Sigmoid colon (tissue), 7 donors: ENCODE measurements at places on chromosomes 5 and 9. TPM values are rescaled to one million over a fixed set of nuclear protein-coding genes. Genes with fewer than 3 reads are reported as not detected.

GRCh38 chr5:169385636-169386035 lies 84.7 kb upstream of the SLIT3 start:
- H3K36me3 ChIP-seq, result no peaks in the 10 kb centered on the region
- H3K4me1 ChIP-seq, result no peaks in the 10 kb centered on the region
- no peaks in the 10 kb centered on the region for H3K27me3 ChIP-seq
- no peak overlapping the region for H3K4me3 ChIP-seq
- no peak overlapping the region for H3K27ac ChIP-seq

DNA sequence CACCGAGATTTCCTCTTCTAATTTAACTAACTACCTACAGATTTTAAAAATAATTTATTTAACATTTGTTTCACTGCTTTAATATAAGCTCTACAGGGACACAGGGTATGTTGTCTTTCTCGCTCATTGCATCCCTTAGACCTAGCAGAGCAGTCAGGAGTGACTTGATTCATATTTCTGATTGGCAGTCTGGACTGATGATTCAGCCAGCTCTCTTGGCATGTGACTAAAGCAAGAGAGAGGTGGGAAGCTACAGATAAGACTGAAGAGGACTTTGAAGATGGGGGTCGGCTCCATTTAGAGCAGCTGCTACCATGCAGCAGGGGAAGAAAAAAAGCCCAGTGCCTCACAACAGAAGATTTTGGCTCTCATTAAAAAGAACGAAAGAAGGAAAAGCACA lies 173.4 kb upstream of the STK32A start:
- H3K36me3 ChIP-seq, result no peaks in the 10 kb centered on the region
- H3K4me3 ChIP-seq, result no peak overlapping the region
- no peaks in the 10 kb centered on the region for H3K4me1 ChIP-seq
- DNase-seq, result no peak
- no peak overlapping the region for H3K27ac ChIP-seq
- no peaks in the 10 kb centered on the region for H3K27me3 ChIP-seq

DNA sequence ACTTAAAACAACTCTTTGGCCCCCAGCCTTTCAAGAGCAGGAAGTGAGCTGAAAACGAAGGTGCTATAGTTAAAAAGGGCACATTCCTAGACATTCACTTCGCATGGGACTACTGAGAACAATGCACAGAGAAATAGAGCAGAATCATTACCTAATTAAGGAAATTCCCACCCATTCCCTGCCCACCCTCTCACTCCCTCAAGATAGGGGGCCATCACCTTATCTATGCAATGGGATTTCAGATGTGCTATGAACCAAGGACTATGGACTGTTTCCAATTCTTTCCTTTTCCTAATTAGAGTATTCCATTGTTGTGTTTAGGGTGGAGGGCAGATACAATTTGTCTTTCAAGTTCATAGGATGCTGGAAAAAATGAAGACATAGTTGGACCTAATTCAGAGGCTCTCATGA lies 476.8 kb downstream of the CETN3 start:
- no peak overlapping the region for H3K4me3 ChIP-seq
- DNase-seq, result no peak
- H3K27me3 ChIP-seq, result no peaks in the 10 kb centered on the region
- H3K4me1 ChIP-seq, result no peaks in the 10 kb centered on the region
- no peak overlapping the region for H3K27ac ChIP-seq
- no peaks in the 10 kb centered on the region for H3K36me3 ChIP-seq

GRCh38 chr5:107592515-107592914 lies 78.2 kb downstream of the EFNA5 start:
- H3K4me1 ChIP-seq, result no peaks in the 10 kb centered on the region
- H3K27ac ChIP-seq, result no peak overlapping the region
- DNase-seq, result no peak
- H3K4me3 ChIP-seq, result no peak overlapping the region
- H3K27me3 ChIP-seq, result no peaks in the 10 kb centered on the region

DNA sequence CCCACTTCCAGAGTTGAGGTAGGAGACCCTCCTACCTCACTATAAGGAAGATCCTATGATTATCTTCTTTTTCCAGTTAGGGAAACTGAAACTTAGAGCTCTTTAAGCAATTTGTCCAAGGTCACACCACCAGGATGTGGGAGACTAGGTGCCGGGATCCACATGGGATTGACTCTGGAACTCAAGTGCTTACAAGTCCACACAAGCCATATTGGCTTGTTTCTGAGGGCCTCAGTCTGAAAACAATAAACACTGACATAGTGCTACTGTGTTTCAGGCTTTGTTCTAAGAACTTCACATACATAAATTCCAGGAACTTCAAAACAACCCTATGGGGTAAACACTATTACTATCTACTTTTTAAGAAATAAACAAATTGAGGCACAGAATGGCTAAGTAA lies 481.3 kb downstream of the ZSWIM6 start:
- H3K36me3 ChIP-seq, result no peaks in the 10 kb centered on the region
- no peaks in the 10 kb centered on the region for H3K4me1 ChIP-seq
- H3K27ac ChIP-seq, result no peak overlapping the region
- no peak overlapping the region for H3K4me3 ChIP-seq
- H3K27me3 ChIP-seq, result no peaks in the 10 kb centered on the region
- no peak for DNase-seq

GRCh38 chr5:54415147-54415546 lies 40.4 kb upstream of the HSPB3 start:
- H3K36me3 ChIP-seq, result no peaks in the 10 kb centered on the region
- no peaks in the 10 kb centered on the region for H3K4me1 ChIP-seq

GRCh38 chr5:153508700-153509099 lies 18.2 kb downstream of the GRIA1 start:
- H3K36me3 ChIP-seq, result no peaks in the 10 kb centered on the region
- no peak overlapping the region for H3K27ac ChIP-seq
- no peak overlapping the region for H3K4me3 ChIP-seq

DNA sequence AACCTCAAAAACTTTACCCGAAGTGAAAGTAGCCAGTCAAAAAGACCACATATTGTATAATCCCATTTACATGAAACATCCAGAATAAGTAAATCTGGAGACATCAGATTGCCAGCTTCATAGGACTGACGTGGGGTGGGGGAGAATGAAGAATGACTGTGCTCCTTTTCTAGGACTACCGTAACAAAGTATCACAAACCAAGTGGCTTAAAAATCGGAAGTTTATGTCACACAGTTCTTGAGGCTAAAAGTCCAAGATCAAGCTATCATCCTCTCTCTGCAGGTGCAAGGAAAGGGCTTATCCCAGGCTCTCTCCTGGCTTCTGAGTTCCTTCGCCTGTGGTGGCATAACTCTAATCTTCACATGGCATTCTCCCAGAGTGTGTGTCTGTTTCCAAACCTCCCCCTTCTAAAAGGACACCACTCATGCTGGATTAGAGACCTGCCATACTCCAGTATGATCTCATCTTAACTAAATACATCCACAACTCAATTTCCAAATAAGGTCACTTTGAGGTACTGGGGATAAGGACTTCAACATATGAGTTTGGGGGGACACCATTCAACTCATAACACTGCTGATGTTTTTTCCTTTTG lies 25.5 kb downstream of the ADAM19 start:
- no peaks in the 10 kb centered on the region for H3K27me3 ChIP-seq
- H3K4me1 ChIP-seq, result no peaks in the 10 kb centered on the region
- H3K36me3 ChIP-seq, result no peaks in the 10 kb centered on the region
- DNase-seq, result no peak
- no peak overlapping the region for H3K4me3 ChIP-seq
- peak overlapping the region; percentile 89 for H3K27ac ChIP-seq

DNA sequence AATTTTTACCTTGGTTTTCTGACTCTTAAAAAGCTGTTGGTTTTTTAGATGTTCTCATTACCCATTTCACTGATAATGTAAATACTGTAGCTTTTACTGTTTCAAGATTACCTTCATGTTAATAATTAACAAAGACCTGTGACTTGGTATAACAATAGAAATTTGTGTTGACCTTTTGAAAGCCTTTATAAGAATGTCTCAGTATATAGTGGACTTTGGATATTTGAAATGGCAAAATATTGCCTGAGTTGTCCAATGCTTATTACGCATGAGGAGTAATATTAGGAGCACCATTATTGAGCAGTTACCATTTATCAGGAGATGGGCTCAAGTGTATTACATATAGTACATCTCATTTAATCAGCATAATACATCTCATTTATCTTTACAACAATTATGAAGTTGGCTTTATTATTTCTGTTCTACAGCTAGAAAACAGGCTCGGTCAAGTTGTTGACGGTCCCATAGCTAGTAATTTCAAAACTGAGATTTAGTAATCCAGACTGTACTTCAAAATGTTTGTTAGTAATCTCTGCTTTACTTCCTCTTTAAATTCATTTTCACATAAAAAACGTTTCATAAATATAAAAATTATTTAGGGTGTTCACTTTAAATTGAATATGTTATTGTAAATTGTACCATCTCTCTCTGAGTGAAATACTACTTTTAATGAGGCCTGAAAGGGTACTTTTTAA lies 50.7 kb upstream of the FKTN start:
- no peaks in the 10 kb centered on the region for H3K36me3 ChIP-seq
- H3K27me3 ChIP-seq, result no peaks in the 10 kb centered on the region
- DNase-seq, result no peak
- no peaks in the 10 kb centered on the region for H3K4me1 ChIP-seq
- no peak overlapping the region for H3K27ac ChIP-seq
- no peak overlapping the region for H3K4me3 ChIP-seq

GRCh38 chr5:78527054-78527859 lies 121.3 kb downstream of the LHFPL2 start:
- DNase-seq, result peak; percentile 92
- peaks cover 37% of the 10 kb centered on the region for H3K4me1 ChIP-seq
- peak overlapping the region; percentile 66 for H3K27ac ChIP-seq
- no peak overlapping the region for H3K4me3 ChIP-seq
- H3K27me3 ChIP-seq, result no peaks in the 10 kb centered on the region

DNA sequence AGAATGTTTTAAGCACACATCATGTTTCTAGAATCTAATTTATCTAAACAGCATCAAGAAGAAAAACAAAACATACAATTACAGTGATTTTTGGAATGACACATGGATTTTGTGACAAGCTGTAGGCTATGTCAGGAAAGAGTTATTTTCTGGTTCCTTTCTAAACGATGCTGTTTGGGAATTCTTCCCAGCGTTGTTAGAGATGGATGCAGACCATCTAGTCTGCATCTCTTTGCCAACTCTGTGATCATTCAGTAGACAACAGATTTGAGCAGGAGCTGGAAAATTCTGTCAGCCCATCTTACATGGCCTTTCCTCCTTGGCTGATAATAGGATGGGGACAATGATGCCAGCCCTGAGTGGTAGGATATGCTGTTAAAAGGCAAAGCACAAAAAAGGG lies 295.7 kb upstream of the TRPC7 start:
- no peak overlapping the region for H3K27ac ChIP-seq
- H3K36me3 ChIP-seq, result no peaks in the 10 kb centered on the region
- no peak for DNase-seq
- H3K4me3 ChIP-seq, result no peak overlapping the region
- H3K4me1 ChIP-seq, result no peaks in the 10 kb centered on the region
- H3K27me3 ChIP-seq, result no peaks in the 10 kb centered on the region

DNA sequence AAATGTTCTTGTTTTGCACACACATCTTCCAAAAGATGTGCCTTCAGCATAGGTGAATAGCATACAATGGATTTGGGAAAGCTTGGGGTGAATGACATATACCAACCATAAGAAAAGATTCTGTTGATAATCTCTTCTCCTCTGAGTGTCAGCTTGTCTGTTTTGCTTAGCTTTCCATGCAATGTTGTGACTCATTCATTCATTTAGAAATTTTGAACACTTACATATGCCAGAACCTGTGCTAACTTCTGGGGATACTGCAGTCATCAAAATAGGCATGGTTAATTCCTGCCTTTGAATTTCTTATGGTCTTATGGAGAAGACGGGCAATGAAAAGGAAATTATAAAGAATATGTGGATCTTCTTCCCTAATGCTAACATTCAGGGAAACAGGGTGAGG lies 14.1 kb downstream of the ADRB2 start:
- no peak overlapping the region for H3K4me3 ChIP-seq
- no peak overlapping the region for H3K27ac ChIP-seq
- no peak for DNase-seq
- no peaks in the 10 kb centered on the region for H3K4me1 ChIP-seq

Gene SPOCK1
- total RNA-seq, result 33.4 TPM

Gene CCL28
- 0.71 TPM for total RNA-seq

Gene ECM2
- total RNA-seq, result 3.3 TPM

Gene TAF11L5
- not detected for total RNA-seq

Gene ZNF189
- total RNA-seq, result 26.0 TPM

Gene NR5A1
- total RNA-seq, result not detected

Gene WNT8A
- total RNA-seq, result not detected

Gene DND1
- not detected for total RNA-seq

Gene ZNF474
- total RNA-seq, result 0.28 TPM

Gene SPATA31A3
- total RNA-seq, result not detected
